ENCODE measurements at places on chromosomes 5 and 9. TPM values are rescaled to one million over a fixed set of nuclear protein-coding genes. Genes with fewer than 3 reads are reported as not detected.
A peak's percentile ranks its signal among the peaks of the same experiment; 100 is the strongest.

CDH18 gene
- total RNA-seq, result not detected

DNA sequence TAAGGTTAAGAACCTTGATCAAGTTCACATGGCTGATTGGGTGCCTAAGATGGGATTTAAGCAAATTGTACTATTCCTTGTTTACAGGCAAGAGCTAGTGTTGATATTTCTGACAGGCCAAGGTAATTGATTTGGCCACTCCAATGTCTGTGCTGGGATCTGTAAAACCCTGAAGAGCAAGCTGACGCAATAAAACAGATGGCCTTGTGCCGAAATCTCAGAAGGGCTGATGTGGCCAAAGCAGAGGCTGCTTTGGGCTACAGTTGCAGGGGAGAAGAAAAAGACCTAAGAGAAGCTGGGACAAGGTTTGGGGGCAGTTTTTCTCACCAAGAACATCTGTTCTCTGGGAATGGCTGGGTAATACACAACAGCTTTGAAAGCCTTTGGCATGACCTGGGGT, 463.2 kb upstream of the ZNF608 start:
- DNase-seq, result no peak

- no peak for DNase-seq
Measured at GRCh38 chr5:106376522-106376921, 1294.2 kb downstream of the EFNA5 start.

DNA sequence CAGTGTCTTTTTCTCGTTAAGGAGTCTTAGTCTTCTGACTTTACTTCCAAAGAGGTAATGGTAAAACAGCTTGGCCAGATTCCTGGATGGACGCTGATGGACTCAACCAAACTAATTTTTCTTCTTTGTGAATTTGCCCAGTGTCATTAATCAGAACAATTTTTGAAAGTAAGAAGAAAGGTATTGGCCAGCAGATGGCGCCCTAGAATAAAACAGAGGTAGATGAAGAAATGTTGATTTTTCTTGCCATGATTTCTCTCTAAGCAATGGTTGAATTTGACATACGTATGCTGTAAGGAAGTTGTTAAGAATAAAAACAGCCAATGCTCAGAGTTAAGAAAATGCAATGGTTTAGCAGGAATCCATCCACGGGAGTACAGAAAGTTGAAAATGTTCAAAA, 500.0 kb downstream of the DIRAS2 start:
- DNase-seq, result peak; percentile 65

SPATA31C1 gene
- total RNA-seq, result not detected
